ENCODE measurements at places on chromosomes 12 and 14.

- no peak for DNase-seq
Measured at GRCh38 chr14:51507511-51507905, 144.2 kb upstream of the FRMD6 start.

DNA sequence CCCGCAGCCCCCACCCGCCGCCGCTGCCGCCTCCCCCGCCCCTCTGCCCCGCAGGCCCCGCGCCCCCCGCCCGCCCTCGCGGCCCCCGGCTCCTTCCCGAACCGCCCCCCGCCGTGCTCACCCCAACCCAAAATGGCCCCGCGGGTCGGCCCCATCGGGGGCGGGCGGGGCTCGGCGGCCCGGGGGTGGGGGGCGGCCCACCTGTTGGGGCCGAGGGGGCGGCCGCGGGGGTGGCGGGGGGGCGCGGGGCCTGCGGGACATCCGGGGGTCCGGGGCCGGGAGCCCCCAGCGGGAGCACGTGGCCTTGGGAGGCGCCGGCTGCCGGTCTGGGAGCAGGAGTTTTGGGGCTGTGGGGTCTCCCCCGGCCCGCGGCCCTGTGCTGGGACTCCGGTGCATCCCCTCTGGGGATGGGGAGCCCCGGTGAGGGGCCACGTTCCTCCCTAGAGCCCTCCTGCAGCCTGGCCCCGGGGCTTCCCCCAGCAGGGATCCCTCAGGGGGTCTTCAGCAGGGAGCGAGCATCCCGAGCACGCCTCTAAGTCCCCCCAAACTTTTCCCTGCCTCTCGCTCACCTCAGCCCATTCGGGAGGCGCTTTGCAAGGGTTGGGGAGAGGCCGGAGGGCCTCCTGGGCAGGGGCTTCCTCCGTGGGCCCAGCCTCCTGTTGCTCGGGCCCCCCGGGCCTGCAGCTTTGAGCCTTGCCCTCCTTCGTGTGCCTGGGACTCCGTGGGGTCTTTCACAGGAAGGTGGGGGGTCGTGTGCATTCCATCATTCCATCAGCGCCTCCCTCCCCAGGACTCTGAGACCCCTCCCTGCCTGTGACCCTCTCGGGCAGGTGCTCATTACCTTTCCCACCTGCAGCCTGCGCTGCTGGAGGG is 710 bp downstream of the MTA1 start:
- DNase-seq, result peak; percentile 72

DNA sequence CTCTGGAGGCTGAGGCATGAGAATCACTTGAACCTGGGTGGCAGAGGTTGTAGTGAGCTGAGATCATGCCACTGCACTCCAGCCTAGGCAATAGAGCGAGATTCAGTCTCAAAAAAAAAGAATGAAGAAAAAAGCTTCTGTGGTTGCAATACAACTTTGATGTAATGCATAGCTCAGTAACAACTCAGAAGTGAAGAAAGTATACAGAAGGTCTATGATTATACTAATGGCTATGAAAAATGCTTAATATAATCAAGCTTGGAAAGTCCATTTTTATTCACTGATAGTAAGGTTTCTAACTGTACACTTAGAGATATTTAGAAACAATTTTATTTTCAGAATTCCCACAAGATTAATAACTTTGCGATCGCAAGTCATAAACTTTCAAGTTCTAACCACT is 88.2 kb upstream of the FRMD6 start:
- no peak for DNase-seq

DNA sequence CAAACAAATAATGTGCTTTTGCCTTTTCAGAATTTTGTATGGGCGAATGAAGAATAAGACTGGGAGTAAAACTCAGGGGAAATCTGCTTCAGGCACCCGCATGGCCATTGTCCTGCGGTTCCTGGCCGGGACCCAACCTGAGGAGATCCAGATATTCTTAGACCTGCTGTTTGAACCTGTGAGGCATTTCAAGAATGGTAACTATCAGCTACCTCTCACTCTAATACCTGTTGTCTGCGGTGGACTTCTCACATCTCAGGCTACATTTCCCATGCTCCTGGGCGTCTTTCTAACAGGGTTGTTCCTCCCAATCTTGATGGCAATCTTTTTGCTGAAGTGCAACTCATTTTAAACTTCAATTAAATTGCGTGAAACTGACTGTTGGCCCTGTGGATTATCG is 47.1 kb downstream of the UTP20 start:
- DNase-seq, result no peak

DNA sequence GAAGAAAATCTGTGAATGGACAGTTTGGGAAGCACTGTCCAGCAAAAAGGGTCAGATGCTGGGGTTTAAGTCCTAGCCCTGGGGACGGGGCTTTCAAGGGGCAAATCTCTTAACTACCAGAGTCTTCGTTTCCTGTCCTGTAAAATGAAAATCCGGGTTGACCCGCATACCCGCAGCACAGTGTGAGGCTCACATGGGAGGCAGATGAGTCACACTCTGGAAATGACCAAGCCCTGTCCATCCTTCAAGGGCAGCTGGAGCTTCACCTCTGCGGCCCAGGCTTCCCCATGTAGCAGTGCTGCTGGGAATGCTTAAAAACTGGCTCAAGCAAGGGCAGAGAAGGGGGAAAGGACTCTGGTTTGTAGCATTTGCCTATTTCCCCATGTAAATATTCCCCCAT is 19.0 kb downstream of the FAM181A start:
- DNase-seq, result no peak

- no peak for DNase-seq
Measured at GRCh38 chr12:9711664-9712063, 21.2 kb downstream of the CLECL1 start.

DNA sequence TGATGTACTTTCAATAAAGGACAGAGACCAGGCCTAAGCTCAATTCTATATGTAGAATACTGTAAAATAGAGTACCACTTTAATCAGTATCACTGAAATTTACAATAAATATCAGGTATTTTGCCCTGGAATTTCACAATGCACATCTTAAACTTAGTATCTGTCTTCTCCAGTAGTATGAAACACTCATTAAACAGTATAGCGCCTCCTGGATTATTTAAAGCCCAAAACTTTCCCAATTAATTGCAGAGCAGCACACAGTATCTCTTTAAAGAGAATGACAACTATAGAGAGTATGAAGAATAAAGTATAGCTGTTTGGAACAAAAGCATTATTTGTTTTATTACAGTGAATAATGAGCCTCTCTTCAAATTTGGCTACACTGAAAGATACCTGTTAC is 80.2 kb downstream of the BHLHE41 start:
- no peak for DNase-seq

GRCh38 chr12:12954878-12955625 is 3.1 kb upstream of the GPRC5D start:
- no peak for DNase-seq

DNA sequence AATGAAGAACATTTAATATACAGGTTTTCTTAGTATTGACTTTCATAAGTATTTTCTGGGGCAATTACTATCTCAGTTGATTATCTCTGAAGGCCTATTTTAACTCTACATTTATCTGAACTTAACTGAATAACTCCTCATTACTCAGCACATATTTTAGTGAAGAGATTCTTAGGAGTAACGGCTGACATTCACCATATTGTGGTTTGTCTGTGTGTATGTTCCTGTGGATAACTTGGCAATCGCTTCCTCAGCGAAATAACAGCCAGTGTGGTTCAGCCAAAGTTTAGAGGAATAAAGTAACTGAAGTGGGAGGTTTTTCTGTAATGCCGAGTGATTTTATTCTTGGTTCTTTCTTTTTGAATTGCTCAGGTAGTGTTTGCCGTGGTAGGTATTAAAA is 168.0 kb downstream of the RAD51B start:
- DNase-seq, result no peak

DNA sequence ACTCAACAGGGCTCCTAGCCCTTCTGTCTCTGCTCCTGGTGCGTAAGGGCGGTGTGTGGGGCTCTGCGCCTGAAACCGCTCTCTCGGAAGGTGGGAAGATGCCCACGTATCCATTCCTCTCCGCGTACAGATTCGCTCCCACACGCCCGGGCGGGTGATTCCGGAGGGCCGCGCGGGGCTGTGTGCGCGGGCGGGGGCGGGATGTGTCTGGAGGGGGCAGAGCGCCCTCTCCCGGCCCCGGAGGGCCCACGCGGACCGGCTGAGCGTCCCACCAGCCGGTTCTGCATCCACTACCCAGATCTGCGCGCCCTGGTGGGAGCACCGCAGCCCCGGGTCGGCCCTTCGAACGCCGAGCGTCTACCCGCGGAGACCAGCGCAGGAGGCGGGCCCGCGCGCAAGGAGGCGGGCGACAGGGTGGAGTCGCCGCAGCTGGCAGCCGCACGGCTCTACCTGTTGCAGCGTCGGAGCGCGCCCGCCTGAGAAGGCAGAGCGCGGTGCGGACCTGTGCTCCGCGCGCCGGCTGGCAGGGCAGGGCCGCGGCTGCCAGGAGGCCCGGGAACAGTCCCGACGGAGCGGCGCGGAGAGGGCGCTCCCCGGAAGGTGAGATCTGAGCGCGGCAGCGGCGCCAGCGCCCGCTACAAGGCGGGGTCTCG is 1.4 kb upstream of the KCNK13 start:
- DNase-seq, result peak; percentile 88

- DNase-seq, result no peak
Measured at GRCh38 chr14:83196236-83196635, 1662.6 kb upstream of the SEL1L start.

DNA sequence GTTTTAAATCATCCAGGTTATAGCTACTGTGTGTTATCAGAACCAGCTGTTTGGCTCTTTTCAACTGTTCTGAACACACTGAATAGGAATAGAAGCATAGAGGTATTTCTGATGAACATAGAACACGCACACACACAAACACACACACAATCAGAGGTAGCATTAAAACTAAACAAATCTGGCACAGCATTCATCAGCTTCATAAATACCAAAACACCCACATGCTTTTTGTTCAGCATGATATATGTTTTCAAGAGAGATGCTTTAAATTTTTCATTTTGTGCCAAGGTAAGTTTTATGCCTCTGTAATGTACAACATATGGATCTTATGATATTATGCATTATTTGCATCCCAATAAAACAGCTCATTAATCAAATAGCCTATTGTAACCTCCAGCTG is 208.6 kb downstream of the GALC start:
- no peak for DNase-seq

DNA sequence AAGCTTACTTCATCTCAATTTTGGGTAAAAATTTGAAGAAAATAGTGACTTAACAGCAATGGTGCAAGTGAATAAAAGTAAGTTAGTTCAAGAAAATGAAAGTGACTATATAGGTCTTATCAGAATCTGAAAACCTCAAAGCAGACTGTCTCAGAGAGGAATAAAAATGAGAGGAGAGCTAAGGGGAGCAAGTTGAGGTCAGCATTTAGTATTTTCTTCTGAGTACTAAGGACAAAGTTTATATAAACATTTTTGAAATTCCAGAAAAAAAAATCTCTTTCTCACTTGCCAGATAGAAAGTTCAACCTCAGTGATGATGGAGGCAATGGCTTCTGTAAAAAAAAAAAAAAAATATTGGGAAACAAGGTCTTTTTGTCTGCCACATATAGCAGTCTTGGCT is 414.1 kb downstream of the NPAS3 start:
- no peak for DNase-seq

- DNase-seq, result no peak
Measured at GRCh38 chr14:74935360-74935680, 12.3 kb upstream of the RPS6KL1 start.

GRCh38 chr12:108802101-108802961 is 55.1 kb downstream of the SSH1 start:
- no peak for DNase-seq

DNA sequence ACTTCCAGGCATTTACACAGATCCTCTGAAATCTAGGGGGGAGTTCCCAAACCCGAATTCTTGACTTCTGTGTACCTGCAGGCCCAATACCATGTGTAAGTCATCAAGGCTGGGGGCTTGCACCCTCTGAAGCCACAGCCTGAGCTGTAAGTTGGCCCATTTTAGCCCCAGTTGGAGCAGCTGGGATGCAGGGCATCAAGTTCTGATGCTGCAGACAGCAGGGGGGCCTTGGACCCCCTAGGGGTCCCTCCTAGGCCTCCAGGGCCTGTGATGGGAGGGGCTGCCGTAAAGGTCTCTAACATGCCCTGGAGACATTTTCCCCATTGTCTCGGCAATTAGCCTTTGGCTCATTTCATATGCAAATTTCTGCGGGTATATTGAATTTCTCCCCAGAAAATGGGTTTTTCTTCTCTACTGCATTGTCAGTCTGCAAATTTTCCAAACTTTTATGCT is 59.5 kb downstream of the LRIG3 start:
- no peak for DNase-seq

DNA sequence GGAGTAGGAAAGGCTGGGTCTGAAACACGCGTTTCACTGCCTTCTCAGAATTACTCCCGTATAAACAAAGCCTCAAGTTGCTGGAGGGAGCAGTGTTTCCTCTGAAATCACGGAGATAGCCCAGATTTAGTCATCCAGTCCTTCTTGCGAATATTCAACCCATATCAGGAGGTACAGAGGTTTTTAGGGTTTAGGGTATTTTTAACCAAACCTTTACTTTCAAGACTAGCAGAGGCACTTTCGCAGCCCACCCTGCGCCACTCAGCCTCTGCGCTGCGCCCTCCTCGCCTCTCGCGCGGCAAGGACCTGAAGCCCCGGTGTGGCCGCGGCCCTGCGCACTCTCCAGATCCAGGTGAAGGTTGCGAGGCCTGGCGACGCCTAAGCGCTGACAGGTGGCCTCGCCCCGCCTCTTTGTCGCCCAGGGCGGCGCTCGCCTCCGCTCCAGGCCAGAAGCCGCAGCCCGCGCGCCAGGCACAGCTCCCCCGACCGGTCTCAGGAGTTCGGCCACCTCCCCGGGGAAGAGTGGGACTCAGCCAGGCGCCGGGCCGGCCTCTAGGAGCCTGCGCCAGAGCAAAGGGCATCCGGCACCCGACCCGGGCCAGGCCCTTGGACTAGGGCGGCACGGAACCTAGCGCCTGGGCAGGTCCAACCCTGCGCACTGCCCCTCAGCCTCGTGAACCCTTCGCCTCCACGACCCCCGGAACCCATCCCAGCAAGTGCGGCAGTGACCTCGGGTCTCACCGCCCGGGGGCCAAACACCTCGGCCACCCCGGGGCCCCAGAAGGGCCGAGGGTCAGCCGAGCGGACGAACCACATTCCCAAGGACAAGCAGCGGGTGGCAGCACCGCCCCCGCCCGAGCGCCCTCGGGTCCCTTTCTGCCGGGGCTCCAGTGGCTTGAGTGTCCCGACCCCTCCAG is 1.8 kb upstream of the SAMD4A start:
- DNase-seq, result peak; percentile 78

DNA sequence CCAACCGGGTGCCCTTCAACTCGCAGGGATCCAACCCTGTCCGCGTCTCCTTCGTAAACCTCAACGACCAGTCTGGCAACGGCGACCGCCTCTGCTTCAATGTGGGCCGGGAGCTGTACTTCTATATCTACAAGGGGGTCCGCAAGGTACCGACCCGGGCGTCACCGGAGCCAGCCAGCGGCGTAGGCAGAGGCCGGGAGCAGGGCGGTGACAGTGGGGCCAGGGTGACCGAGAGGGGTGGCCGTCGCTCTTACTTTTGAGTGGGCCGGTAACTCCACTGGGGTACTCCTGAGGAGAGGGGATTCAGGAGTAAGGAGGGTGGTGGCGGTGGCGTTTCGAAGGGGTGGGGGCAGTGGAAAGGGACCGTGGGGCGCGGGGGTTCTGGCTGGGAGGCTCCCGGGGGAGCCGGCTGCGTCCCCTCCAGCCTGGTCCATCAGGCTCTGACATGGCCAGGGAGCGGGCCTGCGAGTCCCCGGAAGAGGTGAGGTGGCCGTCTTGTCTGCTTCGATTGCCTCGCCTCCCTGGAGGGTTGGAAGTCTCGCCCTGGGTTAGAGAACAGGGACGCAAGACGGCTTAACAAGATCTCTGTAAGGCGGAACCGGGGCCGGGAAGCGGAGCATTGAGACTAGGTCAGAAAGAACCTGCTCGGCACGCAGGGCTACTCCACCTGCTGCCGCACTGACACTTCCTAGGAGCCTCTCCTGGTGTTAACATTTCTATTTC is 491 bp downstream of the WDR20 start:
- peak; percentile 37 for DNase-seq

GRCh38 chr12:117850048-117850447 is 118.7 kb downstream of the KSR2 start:
- DNase-seq, result peak; percentile 67
